ENCODE measurements at places on chromosomes 6 and 20. TPM values are rescaled to one million over a fixed set of nuclear protein-coding genes. Genes with fewer than 3 reads are reported as not detected.

Gene PNRC1
- total RNA-seq = 68.5 TPM

Gene HTR1E
- not detected for total RNA-seq

Gene CST5
- total RNA-seq = not detected

Gene GPX5
- total RNA-seq = not detected

Gene CFAP61
- 0.17 TPM for total RNA-seq

Gene COL9A3
- 0.15 TPM for total RNA-seq

Gene RUNX2
- total RNA-seq = 4.5 TPM

Gene MAP7
- 2.0 TPM for total RNA-seq

Gene MOG
- total RNA-seq = not detected

Gene MKKS
- 6.6 TPM for total RNA-seq

Gene TBPL1
- total RNA-seq = 23.7 TPM

Gene PSORS1C2
- not detected for total RNA-seq

Gene HINT3
- 25.5 TPM for total RNA-seq

Gene TRIM31
- total RNA-seq = not detected

Gene LATS1
- total RNA-seq = 11.1 TPM

Gene SLC44A4
- not detected for total RNA-seq

Gene OR2B3
- not detected for total RNA-seq

Gene PI16
- total RNA-seq = not detected

Gene CCN6
- total RNA-seq = not detected

Gene XKR7
- total RNA-seq = under 0.01 TPM

Gene LINC00237
- not detected for total RNA-seq

Gene POLR1C
- 26.6 TPM for total RNA-seq

Gene FAM83C
- total RNA-seq = not detected

Gene MUCL3
- not detected for total RNA-seq
